CD4-positive, alpha-beta T cell treated with Interleukin-10 for 1 hour (primary cell): ENCODE measurements at places on chromosomes 7 and 10.

DNA sequence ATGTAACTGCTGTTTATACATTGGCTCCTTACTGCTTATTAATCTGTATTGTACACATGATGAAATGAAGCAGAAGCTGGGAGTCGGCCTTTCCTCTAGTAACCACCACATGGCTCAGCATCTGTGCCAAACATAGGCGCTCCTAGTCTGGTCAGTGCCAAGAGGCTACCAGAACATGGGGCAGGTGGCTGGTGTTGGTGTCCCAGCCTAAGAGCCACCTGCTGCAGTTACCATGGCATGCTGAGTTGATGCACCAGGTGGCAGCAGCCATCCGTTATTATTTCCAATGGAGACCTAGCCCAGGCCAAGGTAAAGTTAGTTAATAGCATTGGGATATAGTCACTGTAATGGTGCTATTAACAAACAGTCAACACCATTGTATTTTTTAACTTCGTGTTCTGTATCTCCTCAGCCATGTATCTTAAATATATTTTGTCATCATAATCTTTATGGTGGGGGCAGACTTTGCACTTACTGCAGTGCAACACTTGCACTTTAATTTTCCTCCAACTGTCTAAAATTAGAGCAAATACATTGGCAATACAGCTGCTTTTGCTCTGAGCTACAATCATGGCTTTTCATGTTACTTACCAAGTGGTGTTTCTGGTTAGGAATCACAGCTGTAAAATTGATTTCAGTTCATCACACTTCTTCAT is 33.1 kb downstream of the HBP1 start:
- peak; percentile 23 for DNase-seq

DNA sequence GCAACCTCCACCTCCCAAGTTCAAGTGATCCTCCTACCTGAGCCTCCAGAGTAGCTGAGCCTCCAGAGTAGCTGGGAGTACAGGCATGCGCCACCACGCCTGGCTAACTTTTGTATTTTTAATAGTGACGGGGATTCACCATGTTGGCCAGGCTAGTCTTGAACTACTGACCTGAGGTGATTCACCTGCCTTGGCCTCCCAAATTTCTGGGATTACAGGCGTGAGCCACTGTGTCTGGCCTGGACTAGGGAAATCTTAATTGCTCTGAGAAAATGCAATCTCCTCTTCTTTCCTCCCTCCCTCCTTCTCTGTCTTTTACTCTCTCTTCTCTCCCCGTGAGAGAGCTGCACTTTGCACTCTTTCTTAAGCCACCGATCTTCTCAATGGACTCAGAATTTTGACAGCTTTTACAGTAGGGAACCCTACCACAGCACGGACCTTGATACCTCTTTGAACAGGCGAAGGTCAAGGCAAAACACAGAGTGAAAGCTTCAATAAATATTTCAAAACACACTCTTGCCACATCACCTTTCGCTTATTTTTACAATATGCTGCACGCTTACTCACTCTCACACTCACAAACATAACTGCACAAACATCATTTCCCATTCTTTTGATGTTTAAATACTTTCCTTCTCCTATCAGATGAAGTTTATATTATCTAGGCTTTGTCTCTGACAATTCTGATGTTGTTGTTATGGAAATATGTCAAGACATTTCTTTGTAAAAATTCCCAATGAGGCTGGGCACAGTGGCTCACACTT is 173.4 kb upstream of the NRP1 start:
- no peak for DNase-seq

GRCh38 chr10:71582019-71582418 is 137.6 kb downstream of the C10orf105 start:
- no peak for DNase-seq

- no peak for DNase-seq
Observed at GRCh38 chr7:141275350-141275749, 201.5 kb downstream of the TMEM178B start.

DNA sequence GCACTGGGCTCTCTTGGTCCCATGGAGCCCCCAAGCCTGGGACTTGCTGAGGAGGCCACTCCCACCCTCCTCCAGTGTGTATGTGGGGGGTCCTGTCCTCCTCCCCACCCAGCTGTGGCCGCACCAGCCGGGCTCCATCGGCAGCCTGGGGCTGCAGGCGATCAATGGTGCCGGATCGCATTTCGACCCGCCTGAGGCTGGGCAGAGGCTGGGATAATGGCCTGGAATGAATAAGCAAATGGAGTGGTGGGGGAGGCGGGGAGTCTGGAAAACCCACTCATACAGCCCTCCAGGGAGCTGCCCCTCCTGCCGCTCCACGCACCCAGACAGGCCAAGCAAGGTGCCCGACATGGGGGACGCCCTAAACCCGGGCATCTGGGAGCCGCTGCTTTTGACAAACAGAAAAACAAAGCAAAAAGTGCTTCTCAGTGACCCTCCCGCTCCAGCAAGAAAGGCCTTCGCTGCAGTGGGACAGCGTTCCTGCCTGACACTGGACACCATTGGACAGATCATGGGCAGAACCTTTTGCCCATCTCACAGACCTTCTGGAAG is 160.5 kb downstream of the NRF1 start:
- no peak for DNase-seq

DNA sequence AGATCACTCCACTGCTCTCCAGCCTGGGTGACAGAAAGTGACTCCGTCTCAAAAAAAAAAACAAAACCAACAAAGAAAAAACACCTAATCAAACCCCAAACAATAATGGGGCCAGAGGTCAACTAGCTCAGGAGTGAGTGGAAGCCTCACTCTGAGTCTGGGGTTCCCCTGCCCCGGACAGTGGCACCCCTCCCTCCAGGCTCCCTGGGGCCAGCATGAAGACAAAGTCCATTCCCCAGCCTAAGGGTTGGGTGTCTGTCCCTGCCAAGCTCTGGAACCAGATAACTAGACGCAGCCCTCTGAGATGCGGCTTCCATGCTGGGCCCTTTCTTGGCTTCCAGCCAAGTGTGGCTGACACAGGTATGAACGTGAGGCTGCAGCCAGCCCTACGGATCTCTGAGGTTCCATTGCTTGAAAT is 1.7 kb upstream of the FUOM start:
- DNase-seq: peak; percentile 42

- DNase-seq: no peak
Observed at GRCh38 chr7:20314198-20314597, 16.5 kb upstream of the ITGB8 start.

DNA sequence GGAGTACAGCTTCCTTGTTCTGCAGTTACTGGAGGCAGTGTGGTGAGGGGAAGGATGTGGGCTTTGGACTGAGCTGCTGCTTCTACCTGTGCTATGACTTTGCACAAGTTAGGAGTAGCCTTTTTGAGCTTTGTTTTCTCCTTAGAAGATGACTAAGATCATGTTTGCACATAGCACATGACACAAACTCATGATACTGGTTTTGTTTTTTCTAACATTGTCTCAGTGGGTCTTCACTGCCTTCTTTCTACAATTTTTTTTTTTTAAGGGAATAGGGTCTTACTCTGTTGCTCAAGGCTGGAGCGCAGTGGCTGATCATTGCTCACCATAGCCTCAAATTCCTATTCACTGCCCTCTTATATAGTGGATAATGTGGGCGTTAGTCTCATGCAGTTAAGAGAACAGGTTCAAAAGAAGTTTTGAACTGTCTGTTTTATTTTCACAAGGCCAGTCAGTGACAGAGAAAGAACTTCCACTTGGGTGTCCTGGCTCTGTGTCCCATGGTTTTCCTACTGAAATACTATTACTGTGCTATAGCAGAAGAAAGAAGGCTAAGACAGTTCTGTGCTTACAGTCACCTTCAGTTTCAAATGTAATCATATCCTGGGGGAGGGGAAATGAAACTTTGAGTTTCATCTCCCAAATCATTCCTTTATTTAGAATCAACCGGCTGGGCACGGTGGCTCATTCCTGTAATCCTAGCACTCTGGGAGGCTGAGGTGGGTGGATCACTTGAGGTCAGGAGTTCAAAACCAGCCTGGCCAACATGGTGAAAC is 72.0 kb downstream of the KAT6B start:
- DNase-seq: peak; percentile 8

GRCh38 chr10:130652544-130652943 is 516.4 kb downstream of the GLRX3 start:
- DNase-seq: no peak

GRCh38 chr7:102096012-102096332 is 190.7 kb upstream of the SH2B2 start:
- DNase-seq: no peak

DNA sequence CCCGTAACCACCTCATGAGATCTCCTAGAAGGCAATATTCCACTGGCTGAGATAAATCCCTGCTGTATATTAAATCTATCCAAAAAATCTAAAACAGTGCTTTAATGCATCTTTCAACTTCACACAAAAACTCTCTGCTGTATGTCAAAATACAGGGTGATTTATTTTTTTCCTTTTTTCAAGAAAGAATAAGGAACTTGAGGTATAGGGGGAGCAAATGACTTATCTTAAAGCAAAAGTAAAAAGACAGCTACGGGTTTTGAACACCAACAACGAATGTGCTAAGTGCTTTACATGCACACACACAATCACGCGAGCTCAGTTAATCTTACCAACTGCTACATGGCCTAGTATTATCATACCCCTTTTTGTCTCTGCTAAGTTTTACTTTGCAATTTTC is 168.9 kb upstream of the PHF14 start:
- DNase-seq: no peak

DNA sequence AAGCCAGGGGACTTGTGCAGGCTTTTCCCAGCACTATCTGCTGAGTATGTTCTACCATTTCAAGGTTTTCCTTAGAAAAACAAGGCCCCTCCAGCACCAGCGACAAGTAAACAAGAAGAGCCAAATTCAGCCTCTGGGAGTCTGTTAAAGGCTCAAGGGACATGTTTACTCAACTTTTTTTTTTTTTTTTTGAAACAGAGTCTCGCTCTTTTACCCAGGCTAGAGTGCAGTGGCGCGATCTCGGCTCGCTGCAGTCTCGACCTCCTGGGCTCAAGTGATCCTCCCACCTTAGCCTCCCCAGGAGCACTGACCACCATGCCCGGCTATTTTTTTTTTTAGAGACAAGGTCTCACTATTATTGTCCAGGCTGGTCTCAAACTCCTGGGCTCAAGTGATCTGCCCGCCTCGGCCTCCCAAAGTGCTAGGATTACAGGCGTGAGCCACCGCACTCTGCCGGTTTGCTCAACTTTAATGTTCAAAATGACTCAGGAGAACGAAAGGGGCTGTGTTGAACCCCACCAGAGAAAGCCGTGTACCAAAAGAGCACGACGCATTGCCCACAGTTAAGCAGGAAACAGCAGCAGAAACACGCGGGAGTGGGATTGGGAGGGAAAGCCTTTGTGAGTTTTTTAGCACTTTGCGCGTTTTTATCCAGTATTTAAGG is 772 bp downstream of the PRDX3 start:
- DNase-seq: no peak

GRCh38 chr7:149126662-149127266 is 640 bp upstream of the ZNF425 start:
- peak; percentile 59 for DNase-seq

GRCh38 chr7:71495828-71496227 is 363.9 kb downstream of the GALNT17 start:
- no peak for DNase-seq

- DNase-seq: no peak
Observed at GRCh38 chr10:80421050-80421706, 12.8 kb downstream of the PRXL2A start.

- DNase-seq: no peak
Observed at GRCh38 chr10:71547312-71547711, 150.6 kb downstream of the CDH23 start.

GRCh38 chr10:118241229-118242137 is 100.6 kb downstream of the FAM204A start:
- peak; percentile 62 for DNase-seq

GRCh38 chr7:117217106-117218035 is 105.5 kb downstream of the WNT2 start:
- DNase-seq: no peak

GRCh38 chr10:80196270-80196949 is 8.9 kb downstream of the ANXA11 start:
- DNase-seq: peak; percentile 70

GRCh38 chr10:100339236-100339635 is 7.8 kb upstream of the SCD start:
- DNase-seq: no peak
